ENCODE measurements at places on chromosomes 6 and 20.

DNA sequence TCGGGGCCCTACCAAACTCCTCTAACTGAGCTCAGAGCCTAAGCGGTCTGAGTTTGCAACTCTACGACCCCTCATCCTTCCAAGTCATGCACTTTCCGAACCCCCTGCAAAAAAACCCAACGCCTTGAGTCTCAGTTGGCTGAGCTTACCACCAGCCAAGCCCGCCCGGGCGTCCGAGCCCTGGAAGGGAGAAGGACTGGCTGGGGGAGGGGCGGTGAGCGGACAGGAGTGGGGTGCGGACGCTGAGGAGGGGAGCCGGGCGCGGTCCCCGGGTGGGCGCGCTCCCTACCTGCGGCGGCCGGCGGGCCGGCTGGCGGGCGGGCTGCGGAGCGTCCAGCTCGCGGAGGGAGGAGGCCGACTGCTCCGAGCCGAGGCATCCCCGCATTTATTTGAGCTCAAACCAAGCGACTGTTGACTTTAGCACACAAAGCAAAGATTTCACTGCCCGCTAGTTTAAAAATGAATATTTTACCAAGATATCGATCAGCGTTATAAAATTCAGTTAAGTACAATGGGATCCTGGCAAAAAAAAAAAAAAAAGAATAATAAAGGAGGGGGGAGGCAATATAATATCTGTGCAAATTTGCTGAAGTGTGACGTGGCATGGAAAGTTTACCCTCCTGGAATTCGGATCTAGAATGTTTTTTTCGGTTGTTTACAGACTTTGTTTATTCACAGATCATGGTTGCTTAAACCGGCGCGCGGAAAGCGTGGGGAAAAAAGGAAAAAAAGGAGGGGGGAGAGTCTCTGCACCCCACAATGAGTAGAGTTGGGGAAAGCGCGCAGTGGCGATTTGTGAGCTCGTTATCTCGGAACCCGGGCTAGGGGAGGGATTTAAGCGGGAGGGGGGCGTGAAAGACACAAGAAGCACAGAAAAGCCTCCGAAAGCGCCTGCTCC lies 5.9 kb downstream of the FOXA2 start:
- DNase-seq = no peak

DNA sequence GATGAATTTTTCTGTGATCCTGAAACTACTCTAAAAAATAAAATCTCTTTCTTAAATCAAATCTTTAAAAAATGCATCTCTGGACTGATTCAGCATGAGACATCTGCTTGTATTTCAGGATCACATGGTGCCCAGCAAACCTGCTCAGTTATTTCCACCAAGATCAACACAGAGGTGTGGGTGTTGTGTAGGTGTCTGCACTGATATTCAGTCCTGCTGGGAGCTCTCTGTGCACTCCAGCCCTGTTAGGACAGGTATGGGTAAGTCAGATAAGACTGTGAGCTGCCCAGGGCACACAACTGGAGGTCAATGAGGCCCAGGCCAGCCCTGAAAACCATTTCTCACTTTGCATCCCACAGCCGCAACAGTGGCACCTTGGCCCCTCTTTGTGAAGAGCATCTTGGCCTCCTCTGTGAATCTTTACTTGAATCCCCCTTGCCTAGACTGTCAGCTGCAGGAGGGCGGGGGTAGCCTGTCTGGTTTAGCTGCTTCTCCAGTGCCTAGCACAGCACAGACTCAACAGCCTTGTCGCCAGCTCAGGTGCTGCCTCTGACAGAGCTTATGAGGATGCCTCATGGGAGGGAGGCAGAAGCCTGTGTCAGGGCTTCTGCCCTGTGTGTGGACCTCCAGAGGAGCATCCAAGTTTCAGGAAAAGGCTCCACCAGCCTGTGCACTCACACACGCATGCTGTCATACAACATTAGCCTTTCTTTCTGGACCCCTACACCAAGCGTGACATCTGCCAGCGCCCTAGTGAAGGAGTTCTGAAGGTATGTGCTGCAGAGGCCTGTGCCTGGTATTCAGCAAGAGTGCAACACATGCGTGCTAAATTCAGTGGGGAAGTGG lies 187.6 kb upstream of the CST7 start:
- no peak for DNase-seq

GRCh38 chr6:152775428-152775827 lies 24.8 kb downstream of the VIP start:
- DNase-seq = no peak

GRCh38 chr20:23195636-23196035 lies 109.5 kb upstream of the CD93 start:
- no peak for DNase-seq

DNA sequence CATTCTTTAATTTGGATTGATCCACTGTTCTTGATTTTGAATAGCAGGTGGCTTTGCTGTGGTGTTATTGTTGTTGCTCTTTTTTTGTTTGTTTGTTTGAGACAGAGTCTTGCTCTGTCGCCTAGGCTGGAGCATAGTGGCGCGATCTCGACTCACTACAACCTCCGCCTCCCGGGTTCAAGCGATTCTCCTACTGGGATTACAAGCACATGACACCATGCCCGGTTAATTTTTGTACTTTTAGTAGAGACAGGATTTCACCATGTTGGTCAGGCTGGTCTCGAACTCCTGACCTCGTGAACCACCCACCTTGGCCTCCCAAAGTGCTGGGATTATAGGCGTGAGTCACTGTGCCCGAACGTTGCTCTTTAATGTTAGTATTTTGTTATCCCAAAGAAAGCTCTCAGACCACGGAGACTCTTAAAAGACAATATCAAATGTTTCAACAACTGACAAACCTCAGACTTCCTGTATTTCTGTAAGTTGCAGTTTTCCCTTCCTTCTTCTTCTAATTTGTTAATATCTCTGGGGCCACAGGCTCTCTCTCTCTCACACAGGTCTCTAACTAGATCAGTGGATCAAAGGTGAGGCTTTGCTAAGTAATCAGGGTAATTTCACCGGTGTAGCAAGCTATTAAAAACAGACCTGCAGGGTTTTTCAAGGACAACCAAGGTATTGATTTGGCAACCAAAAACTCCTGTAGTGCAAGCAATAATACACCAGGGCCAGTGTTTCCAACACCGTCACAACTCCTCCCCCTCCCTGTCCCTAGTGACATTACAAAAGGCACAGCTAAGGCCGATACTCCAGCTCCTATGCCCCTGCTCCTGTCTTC lies 48.8 kb upstream of the ZNF217 start:
- no peak for DNase-seq

GRCh38 chr6:72855471-72855870 lies 233.6 kb downstream of the KCNQ5 start:
- DNase-seq = no peak

DNA sequence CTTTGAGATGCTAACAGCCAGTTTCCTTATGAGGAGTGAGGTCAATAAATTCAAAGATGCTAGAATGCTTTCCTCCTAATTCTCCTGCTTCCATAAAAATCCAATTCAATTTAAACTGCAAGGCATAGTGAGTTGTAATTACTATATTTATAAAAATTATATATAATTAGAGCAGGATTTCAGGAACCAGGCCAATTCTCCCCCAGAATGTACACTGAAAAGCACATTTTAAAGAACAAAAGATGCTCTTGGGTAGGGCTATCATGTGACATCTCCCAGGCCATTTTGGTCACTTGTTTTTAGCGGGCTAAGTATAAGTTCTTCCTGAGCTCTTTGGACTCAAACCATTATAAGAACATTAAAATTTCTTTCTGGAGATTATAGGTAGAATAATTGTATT lies 195.7 kb upstream of the KCNG1 start:
- DNase-seq = no peak

- DNase-seq = no peak
These were observed 31.4 kb downstream of the OGFRL1 start for GRCh38 chr6:71320041-71320440.

- DNase-seq = no peak
These were observed 14.8 kb upstream of the CHMP4B start for GRCh38 chr20:33796263-33796906.

DNA sequence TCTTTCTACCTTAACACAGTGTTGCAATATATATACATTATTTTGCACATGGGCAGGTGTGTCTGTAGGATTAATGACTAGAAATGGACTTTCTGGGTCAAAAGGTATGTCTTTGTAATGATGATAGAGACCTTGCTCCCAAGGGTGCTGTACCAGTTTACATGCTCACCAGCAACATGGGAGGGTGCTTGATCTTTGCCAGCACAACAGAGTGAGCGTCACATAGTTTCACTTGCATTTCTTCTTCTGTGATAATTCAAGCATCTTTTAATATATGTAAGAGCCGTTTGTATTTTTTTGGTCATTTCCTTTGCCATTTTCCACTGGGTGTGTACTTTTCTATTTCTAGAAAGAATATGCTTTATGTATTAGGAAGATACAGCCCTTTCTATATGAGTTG lies 23.6 kb upstream of the B4GALT5 start:
- no peak for DNase-seq

GRCh38 chr6:95544517-95545225 lies 32.7 kb upstream of the MANEA start:
- no peak for DNase-seq

DNA sequence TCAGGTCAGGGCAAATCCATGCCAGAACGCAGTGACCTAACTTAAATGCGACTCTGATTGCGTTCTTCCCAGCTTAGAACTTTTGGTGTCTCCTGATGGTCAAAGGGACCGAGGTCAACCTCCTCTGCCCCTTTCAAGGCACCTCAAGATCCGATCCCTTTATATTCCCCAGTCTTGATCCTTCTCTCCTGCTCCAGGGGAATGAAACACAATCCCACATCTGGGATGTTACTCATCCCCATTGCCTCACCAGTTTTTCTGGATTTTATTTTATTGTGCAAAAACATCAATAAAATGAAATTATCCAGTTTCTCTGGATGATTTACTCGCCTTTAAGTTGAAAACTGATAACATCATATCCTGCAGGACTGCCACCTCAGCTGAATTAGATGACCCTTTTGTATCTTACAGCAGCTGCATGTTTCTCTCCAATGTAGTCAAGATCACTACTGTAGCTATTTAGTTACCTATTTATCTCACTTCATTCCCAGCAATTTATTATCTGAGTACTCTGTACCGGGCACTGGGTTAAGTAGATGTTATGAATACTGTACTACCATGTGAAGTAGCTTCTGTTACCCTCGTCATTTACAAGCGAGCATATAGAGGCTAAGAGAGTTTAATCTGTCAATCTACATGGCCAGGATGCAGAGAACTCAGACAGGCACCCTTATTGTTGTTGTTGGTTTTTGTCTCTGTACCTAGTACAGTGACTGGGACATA lies 44.0 kb downstream of the IRAK1BP1 start:
- no peak for DNase-seq

DNA sequence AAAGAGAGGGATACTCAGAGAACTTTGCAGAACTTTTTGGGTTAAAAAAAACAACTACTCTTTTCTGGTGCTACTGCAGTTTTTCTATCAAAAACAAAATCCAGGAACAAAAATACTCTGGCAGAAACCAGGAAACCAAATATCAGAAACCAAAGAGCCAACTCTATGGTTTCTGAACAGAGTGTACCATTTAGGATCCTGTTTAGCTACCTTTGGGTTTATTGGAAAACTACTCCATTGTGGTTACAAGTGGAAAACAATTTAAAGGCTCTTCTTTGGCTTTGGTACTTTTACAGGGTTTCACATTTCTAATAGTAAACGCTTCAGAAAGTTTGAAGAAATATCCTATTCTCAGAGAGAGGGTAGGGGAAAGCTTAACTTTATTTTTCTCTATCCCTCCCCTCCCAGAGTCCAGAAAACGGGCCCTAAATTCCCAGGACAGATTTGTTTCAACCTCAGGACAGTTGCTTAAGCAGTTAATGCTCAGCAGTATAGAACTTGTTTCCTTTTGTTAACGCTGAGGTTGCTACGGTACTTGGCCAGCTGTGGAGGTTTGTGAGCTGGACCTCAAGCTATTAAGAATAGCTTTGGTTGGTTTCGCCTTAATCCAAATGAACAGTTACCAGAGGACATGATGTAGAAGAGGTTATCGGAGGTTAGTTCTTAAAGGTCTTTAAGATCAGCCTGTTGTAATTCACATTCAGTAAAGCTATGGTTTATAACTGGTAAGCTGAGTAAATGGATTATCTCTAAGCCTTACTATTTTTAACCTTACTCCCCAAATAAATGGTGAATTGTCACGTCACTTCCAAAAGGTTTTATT lies 47.9 kb downstream of the FOXO3 start:
- DNase-seq = no peak

DNA sequence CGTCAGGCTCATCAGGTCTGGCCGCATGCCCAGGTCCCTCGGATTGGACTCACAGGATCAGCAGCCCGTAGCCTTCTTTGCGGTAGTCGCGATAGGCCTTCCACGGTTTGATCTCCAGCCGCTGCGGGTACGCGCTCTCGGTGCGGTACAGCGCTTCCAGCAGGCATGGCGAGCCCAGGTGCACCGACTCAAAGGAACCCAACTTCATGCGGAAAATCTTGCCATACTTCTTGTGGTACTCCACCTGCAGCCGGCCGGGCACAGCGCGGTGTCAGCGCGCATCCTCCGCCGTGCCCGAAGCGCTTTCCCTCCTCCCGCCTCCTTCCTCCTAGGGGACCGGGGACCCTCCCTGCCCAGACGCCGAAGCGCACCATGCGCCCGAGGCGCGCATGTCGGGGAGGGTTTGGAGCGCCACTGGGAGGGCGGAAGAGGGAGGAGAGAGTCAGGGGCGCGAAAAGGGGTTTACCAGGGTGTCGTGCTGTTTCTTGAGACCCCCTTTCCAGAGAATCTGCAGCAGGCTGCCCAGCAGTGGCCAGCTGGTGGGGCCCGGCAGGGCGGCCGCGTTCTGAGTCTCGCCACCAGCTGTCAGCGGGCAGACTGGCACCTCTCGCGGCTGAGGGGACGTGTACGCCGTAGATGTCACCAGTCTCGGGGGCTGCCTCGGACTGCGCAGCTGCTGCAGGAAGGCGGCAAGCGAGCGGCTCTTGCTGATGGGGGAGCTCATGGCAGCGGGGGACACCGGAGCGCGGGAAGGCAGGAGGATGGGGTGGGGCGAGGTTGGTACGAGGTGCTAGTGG lies 732 bp downstream of the CYP24A1 start:
- no peak for DNase-seq

Measured in SW 1271 (cell line).